Fibroblast of upper back skin (primary cell): ENCODE measurements at places on chromosomes 2 and 18.

DNA sequence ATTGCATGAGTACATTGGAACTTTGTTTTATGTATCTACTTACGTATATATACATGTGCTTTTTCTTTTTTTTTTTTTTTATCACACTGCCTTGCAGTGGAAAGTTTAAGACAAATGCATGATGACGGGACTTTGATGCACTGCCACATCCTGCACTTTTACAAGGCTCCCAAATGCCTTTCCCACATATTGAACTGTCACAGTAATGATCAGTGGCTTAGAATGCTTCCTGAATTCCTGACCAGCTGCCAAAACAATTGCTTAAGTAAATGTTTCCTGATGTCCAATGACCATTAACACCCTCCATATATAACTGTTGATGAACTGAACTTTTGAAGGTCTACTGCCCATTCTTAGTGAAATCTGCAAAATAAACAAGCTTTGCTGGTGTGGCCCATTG, 60.2 kb downstream of the LYPD6B start:
- DNase-seq = peak; percentile 94

- peak; percentile 83 for DNase-seq
Observed at GRCh38 chr2:56981554-56981953, 797.8 kb downstream of the CCDC85A start.

DNA sequence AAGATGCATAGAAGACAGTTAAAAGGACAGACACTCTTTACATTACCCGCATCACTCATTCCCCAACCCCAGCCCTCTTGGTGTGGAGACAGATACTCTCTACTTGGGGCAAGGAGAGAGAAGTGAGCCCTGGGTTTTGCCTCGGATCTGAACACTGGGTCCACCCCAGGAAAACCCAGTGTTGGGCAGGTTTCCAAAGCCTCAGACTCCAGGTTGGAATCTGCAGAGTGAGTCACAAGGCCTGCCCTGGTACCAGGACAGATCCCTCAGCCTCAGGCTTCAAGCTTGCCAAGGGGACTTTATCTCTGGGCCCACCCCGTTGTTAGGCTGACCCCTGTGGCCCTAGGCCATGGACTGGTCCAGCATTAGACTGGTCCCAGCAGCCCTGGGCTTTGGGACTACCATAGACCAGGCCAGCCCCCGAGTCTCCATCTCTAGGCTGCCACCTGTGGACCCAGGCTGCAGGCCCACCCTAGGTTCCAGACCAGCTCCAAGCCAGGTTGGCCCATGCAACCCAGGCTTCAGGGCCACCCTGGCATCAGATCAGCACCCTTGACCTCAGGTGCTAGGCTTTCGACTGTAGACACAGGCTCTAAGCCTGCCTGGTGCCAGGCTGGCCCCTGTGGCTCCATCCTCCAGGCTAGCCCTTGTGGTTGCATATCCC, 112.8 kb downstream of the GULP1 start:
- DNase-seq = peak; percentile 46

DNA sequence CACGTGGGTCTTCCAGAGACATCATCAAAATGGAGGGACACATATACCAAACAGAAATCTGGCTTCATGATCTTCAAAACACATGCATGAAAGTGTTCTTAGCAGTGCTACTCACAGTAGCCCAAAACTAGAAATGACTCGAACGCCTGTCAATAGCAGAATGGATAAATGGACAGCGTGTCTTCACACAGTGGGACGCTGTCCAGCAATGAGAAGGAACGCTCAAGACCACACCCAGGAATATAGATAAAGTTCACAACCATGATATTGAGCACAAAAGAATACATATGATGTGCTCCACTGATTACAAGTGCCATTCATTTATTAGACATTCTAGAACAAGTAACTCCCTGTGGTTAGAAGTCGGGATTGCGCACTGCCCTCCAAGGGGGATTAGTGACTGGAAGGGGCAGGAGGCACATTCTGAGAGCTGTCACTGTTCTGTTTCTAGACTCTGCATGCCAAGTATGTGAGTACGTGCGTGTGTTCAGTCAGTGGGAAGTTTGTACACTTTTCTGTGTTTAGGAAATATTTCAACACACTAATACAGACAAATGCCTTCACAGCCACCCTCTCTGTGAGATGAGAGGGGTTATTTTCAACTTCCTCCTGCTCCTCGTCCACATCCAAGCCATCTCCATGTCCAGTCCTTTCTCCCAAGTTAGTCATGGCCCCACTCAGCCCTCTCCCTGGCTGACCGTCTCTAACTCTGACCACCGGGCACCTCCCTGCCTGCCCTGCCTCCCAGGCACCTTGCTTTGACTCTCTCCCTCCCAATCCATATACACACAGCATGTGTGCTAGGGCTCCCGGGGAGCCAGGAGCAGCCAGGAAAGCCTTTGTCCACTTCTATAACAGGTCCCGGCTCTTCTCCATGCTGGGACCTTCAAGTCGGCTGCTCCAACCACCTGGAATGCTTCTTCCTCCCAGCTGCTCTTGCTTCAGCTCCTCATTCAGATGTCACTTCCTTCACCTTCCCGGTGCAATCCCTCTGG, 26.9 kb upstream of the TNS1 start:
- no peak for DNase-seq

- DNase-seq = no peak
Observed at GRCh38 chr2:236605345-236605734, 35.7 kb downstream of the ACKR3 start.

DNA sequence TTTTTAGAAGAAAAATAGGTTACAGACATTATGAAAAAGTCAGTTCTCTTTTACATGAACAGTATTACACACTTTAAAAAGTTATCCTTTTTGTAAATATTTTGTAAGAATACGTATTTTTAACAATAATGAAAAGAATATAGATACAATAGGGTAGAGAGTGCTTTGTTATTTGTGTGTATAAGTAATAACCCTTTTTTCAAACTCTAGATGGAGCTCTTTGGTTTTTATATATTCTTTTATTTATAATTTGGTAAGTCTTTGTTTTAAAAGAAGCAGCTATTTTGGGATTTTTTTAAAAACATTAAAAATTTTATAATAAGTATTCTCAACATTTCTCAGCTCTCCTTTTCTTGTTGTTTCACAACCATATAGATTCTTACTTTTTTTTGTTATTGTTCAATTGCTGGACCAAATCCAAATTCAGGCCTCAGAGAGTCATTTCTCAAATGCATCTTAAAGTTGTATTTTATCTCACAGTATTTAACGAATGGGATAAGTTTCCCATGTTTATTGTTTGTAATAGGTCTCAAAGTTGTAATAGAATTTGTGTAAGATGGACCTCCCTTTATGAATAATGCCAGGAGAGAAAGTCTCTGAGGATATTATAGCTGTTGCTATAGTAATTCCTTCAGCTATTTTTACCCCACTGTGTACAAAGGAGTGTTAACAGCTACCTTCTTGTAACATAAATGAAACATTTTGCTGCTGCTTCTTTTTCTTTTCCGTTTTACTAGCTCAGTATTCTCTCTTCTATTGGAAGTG, 46.4 kb downstream of the ACYP2 start:
- DNase-seq = no peak

DNA sequence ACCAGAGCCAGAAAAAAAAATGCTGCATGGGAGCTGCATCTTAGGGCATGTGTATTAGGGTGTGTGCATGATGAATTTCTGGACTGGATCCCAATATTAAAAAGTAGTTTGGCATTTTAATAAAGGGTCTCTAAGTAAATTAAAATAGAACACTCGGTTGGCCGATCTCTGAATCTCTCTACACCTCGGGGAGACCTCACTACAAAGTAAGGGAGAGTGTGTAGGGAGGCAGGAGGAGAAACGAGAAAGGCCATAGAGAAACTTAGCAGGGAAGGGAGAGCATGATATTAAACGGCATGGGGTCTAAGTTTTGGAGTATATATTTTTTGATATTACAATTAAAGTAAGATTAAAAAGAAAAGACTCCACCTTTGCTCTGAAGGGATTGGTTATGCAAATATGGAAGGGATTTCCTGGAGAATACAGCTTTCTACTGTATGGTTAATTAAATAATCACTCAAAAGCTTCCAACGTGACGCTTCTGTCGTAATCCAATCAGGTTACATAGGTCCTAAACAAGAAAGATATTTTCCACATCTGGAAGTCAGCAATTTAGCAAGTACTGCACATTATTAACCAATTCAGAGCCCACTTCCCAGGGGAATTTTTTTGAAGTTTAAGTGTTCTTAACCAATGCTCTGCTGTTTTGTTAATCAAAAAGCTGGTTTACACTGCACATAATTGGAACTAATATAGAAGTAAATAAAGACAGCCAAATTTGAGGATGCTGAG, 1.0 kb upstream of the ZEB2 start:
- peak; percentile 64 for DNase-seq

GRCh38 chr2:121974897-121975661, 219.6 kb downstream of the TSN start:
- peak; percentile 80 for DNase-seq

DNA sequence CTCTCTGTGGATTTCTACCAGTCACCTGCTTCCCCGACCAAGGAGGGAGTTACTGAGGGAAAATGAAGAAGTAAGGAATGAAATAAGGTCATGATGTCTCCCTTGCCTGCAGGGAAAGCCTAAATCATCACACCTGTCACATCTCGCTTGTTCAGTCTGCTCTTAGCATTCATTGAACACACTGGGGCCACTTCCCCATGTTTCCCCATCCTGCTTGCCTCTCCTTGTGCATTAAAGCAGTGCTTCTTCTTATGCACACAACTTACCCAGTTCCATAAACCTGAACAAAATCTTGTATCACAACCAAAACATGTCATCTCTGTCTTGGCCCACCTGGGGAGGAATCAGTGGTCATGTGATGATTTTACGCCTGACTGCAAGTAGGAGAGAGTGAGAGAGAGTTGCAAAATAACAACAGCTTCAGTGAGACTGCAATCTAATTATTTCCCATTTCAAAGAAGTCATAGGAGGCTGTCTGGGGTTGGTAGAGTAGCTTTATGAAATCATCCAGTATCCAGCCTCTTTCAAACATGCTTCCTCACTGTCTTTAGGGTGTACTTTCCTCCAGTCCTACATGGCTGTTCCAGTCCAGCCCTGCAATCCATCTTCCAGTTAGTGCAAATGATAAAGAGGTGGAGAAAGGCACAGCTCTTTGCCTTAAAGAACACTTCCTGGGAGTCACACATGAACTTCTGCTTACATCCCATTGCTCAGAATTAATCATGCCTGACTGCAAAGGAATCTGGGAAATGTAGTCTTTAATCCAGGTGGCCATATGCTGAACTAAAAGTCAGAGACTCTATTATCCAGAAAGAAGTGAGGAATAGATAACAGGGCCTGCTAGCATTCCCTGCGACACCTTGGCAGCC, 220.1 kb downstream of the HAUS1 start:
- peak; percentile 74 for DNase-seq

DNA sequence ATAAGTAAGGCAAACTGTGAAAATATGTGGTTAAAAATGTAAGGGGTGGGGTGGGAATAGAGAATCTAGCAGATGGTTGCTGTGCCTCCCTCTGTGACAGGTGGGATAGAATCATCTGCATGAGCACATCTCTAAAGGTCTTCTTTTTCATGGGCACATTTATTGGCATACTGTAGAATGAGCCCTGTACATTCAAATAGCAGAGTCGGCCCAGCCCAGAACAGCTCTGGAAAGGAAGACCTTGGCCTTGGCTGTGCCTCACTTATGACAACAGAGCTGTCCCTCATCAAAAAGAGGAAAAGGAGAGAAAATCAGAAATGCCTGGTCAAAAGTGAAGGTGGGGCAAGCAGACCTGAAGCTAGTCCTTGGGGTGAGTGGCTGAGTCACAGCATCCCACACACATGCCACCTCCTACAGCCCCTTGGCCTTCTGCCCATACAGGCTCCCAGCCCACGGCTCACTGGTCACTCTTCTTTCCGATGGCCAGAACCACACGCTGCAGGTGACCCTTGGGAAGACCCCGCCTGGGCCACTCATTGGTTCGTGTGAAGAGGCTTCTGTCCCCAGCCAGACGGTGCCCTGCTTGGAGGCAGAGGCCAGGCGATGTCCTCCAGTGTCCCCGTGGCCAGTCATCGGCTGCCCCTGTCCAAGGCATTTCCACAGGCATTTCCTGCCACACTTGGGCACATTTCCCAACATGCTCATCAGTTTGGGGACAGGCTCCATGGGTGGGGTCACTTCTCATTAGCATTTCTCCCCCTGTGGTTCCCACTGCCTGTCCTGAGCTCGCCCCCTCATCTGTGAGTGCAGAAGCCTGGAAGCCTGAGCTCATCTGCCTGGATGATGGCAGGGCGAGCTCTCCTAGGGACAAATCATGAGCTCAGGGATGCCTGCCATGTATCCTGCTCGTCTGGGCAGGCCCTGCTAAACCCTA, 113.6 kb downstream of the MCFD2 start:
- DNase-seq = no peak

DNA sequence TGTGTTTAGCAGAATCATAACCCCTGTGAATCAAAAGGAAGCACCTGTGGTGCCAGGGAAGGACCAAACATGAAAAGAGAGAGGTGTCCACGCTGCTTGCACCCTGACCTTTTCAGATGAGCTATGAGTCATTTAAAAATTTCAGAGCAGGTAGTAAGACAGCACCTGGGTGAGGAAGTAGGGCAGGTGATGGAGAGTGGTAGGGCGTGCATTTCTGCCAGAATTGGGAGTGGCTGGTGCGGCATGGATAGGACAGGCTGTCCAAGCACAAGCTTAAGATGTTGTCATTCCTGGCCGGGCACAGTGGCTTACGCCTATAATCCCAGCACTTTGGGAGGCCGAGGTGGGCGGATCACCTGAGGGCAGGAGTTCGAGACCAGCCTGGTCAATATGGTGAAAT, 36.8 kb downstream of the NPAS2 start:
- DNase-seq = no peak

- peak; percentile 84 for DNase-seq
Observed at GRCh38 chr2:53033411-53033810, 734.2 kb upstream of the CHAC2 start.

GRCh38 chr2:157152362-157152761, 105.1 kb upstream of the GALNT5 start:
- DNase-seq = no peak

DNA sequence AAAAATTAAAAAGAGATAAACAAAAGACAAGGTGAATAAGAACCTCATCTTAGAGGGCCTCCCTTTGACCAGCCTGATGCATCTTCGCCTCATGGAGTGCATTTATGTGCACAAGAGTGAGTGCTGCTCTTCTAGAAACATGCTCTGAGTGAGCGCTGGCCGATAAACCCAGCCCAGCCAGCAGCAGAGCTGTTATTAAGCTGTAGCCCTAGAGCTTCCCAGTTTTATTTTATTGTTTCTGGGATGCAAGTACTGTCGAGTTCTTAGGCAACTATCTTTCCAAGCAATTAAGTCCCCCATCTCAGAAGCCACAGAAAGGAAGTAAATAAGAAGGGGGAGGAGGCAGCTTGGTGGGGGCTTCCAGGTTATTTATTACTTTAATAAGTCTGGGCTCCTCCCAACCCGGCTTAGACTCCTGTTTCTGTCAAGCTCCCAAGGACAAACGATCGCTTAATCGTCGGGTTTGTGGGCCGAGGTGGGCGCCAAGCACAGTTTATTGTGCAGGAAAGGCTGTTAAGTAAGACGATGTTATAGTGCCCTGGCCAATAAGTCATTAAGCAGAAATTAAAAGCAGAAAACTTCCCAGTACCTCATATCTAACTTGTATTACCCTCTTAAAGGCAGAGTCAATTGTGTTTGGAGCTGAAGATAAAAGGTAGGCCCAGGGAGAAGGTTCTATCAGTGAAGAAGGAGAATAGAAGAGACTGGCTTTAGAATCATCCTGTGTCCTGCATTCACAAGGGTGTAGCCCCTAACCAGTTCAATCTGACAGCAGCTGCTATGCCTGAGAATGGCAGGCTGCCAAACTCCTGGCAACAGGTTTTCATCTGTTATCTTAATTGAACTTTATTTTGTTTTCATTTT, 176.3 kb downstream of the PIK3C3 start:
- no peak for DNase-seq

GRCh38 chr18:5456577-5457461, 87.0 kb downstream of the EPB41L3 start:
- peak; percentile 49 for DNase-seq

GRCh38 chr2:173511942-173512341, 157.3 kb downstream of the CDCA7 start:
- DNase-seq = no peak
